Activated T-helper 1 cell treated with anti-CD3 and anti-CD28 coated beads, Interleukin-2, amount 50 U/mL, for 16 hours (primary cell): ENCODE measurements at places on chromosomes 6 and 20.

DNA sequence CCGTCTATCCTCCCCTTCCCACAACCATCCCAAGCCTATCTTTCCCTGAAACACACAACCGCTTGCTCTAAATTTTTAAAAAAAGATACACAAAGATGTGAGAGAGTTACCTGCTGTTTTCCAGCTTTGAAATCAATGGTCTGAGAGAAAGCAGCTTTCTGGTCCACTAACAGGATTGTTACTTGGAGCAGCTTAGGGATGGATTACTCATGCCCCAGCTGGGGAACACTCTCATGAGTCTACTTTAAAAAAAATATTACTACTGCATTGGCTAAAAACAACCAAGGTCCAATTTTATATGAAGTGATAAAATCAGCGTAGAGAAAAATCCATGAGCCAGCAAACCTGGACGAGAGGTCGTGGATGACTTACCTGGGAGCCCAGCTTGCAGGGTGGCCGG is 29.6 kb upstream of the FOXC1 start:
- DNase-seq, result no peak

- no peak for DNase-seq
These were observed 27.3 kb downstream of the PYGB start for GRCh38 chr20:25274891-25275812.

GRCh38 chr6:137894779-137895385 is 27.8 kb downstream of the TNFAIP3 start:
- DNase-seq, result no peak

DNA sequence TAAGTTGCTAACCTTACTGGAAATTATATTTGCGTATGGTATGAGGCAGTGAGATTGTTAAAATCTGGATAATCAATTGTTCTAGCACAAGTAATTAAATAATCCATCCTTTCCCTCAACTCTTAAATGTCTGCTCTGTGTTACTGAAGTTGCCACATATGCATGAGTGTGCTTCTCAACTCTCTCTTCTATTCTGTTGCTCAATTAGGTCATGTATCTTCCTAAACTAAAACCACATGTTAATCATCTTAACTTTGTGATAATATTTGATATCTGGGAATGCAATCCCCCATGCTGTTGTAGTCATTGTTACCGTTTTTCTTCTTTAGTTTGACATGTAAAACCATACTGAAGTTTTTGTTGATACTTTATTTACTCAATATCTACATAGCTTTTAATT is 63.5 kb upstream of the STMND1 start:
- DNase-seq, result no peak

GRCh38 chr6:17250237-17250636 is 30.9 kb upstream of the RBM24 start:
- DNase-seq, result no peak

GRCh38 chr6:161085246-161085645 is 93.7 kb downstream of the MAP3K4 start:
- no peak for DNase-seq

- DNase-seq, result no peak
These were observed 48.4 kb upstream of the ZBTB24 start for GRCh38 chr6:109531446-109531845.

DNA sequence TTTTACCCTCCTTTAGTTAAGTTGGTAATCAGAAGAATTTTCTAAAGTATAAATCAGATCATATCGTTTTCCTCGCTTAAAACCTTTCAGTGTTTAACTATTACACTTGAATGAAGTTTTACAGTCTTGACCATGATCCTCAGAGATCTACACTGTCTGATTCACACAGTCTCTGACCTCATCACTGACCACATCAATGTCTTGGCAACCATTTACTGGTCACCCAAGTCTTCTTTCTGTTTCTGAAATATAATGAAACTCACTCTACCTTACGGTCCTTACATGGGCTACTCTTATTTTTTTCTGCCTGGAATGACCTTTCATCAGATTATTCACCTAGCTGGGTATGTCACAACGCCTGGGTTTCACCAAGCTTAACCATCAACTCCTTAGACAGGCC is 71.4 kb downstream of the ADGB start:
- DNase-seq, result no peak

DNA sequence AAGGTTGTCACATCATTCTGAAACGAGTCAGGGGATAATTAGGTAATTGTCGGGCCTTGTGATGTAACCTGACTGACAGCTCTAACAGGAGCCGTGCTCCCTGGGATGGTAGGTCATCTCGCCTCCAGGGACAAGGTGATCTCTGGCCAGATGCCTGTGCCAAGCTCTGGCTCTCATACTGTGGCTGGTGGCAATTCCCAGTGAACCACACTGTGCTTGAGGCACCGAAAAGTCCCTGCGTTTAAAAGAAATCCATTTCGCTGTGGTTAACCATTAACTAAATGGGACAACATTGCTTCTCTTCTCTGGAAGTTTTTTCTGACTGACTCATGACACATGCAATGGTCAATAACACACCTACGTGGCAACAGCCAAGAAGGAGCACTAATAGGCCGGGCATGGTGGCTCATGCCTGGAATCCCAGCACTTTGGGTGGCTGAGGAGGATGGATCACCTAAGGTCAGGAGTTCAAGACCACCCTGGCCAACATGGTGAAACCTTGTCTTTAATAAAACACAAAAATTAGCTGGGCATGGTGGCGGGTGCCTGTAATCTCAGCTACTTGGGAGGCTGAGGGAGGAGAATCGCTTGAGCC is 669.2 kb downstream of the PRKN start:
- DNase-seq, result no peak

GRCh38 chr6:27891320-27891875 is 20.8 kb downstream of the OR2B2 start:
- no peak for DNase-seq

GRCh38 chr6:43680308-43681200 is 7.0 kb downstream of the MRPS18A start:
- DNase-seq, result no peak

DNA sequence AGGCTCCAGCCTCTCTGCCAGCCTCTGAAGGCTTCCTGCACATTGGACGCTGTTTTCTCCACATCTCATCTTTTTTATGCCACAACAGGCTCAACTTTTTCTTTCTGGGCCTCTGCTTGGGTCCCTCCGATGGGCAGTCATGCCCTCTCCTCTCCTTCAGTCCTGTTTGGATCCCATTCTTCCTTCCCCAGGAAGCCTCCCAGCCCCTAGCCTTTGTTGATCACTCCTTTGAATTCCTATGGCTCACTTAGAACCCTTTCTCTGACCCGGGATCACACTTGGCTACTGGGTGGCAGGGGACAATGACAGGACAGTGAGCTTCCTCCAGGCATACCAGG is 4.5 kb downstream of the SLA2 start:
- no peak for DNase-seq

DNA sequence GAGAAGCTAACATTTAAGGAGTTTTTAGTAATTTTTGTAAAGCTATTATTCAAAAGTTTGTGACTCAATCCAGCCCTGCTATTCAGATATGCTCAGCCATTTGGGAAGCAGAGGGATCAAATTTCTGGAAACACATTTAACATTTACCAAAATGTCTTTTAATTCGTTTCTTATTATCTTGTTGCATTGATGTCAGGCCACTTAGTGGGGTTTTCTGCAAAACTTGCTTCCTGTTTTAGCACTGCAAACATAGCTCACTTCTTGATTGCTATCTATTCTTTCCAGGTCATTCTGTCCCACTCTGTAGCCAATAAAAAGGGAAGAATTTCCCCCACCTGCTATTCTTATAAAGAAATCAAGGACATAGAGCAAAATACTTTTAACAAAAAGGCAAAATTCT is 176.9 kb upstream of the SUPT3H start:
- no peak for DNase-seq

- no peak for DNase-seq
These were observed 19.4 kb upstream of the TOX2 start for GRCh38 chr20:43895235-43895634.

GRCh38 chr20:23233341-23233740 is 117.2 kb upstream of the NXT1 start:
- DNase-seq, result no peak

DNA sequence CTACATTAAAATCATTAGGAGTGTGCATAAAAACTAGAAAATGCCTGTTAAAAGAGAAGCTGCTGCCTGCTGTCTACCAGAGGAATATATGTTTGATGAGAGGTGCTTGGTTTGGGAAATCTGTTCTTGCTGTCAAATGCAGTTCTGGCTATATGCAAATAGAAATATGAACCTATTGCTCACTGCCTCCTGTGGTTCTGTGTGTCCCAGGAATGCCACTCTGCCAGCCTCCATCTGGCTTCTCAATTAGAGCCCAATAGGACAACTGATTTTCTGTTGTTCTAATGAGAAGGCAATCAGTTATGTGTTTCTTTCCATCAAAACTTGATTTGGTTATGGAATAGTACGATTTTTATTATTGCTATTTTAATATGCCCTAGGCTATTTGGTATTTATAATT is 759.7 kb downstream of the HDGFL1 start:
- no peak for DNase-seq

DNA sequence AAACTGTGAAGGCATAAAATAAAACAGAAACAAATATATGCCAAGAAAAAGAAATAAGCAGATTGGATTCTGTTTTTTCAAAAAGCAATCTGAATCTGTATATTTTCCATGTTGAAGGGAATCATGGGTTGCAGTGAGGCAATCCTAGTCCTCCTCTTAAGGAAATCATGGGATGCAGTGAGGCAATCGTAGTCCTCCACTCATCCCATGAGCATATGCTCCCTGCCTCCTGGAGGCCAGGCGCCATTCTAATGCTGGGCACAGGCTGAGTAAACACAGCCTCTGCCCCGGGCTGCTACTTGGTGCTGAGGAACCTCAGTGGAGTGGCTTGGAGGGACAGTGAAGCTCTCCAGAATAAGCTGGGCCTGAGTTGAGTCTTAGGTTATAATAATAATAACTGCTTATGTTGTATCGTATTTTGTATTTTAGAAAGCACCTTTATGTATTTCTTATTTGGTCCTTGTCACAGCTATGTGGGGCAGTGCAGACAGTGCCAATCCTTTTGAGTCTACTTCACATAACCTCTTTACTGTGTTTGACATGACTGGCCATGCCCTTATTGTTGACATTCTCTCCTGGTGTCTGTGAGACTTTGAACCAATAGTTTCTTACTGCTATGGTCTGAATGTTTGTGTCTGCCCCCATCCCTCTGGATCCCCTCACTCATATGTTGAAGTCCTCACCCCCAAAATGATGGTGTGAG is 56.6 kb upstream of the CITED2 start:
- no peak for DNase-seq

DNA sequence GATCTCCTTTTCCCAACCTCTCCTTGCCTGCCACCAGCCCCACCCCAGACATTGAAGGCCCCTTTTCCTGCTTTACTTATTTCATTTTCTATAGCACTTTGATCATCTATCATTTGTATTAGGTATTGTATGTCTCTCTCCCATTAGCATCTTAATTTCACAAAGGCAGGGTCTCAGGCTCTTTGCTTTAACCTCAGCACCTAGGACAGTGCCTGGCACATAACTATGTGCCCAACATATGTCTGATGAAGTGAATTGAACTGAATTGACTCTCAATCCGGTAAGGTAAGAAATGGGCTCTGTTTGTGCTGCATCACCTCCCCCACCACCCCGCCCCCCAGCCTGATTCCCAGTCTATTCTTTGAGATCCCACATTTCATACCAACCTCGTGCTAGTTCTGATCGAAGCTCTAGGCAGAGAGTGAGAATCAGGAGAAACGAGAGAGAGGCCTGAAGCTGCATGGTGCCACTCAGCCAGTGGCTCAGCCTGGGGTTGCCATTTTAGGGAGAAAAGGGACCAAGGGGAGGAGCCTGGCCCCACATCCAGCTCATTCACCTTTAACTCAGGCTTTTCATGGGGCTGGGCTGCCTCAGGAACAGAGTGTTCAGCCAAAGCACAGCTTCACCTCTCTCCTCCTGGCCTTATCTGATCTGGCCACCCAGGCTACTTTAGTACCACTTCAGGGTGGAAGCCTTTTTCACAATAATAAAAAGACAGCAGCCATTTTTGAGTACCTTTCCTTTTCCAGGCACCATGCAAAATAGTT is at the start of gene SPINT3:
Gene SPINT3 (minus strand): TSS at position 476 of the 767 bp plus-strand sequence. CDS start 14 bp downstream, at position 462.
- no peak for DNase-seq

GRCh38 chr20:47318586-47319516 is 37.6 kb downstream of the ZMYND8 start:
- DNase-seq, result no peak

GRCh38 chr6:7593229-7593628 is 3.2 kb downstream of the SNRNP48 start:
- DNase-seq, result no peak

DNA sequence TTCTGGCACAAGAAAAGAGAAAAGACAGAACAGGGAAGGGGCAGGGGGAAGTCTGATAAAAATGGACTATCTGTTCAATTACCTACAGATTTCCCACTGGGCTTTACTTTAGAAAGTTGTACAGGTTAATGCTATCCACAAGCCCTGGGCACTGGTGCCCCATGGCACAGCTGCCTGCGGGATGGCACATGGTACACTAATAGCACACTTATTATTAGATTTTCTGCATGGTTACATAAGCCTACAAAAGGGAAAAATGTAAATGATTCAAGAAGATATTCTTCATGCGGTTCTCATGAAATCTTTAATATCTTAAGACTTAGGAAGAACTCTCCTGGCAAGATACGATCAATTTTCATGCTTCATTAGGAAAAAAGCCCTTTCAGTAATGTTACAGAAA is 137.5 kb downstream of the GMPR start:
- DNase-seq, result no peak

DNA sequence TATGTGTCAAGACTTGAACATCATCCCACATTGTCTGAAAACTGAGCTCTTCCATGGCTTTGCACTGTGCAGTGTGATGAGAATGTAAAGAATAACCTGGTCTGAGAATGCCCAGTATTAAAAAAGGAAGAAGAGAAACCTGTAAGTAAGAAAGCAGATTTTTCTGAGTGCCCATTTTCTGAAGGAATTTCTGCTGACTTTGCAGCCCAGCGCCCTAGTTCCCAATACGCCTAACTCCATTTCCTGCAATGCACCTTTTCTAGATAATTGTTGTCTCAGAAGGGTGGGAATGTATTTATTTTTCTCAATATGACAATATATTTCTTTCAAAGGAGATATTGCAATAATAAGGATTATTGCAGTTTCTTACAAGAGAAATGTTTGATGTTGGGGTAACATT is 231.5 kb downstream of the HAO1 start:
- DNase-seq, result no peak

- no peak for DNase-seq
These were observed 156.6 kb downstream of the ZDHHC14 start for GRCh38 chr6:157537556-157537955.

DNA sequence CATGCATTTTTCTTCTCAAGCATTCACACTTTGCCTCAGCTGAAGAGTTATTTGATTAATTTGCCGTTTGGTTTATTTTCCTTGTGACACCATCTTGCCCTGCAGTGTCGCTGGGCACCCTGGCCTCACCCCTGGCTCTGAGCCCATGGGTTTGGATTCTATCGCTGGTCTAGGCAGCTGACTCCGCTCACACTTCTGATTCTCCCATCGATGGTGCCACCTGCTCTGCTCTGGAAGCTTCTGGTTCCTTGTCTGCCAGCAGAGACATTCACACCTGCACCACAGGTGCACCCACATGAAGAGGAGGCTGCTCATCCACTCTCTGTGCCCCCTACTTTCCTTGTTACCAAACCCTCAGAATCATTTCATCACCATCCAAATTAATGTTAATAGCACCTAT is 291.6 kb upstream of the CDH4 start:
- no peak for DNase-seq
